ENCODE measurements at places on chromosomes 16 and 17. TPM values are rescaled to one million over a fixed set of nuclear protein-coding genes. Genes with fewer than 3 reads are reported as not detected.
A peak's percentile ranks its signal among the peaks of the same experiment; 100 is the strongest.

Gene WFDC1
- total RNA-seq: 2.6 TPM

DNA sequence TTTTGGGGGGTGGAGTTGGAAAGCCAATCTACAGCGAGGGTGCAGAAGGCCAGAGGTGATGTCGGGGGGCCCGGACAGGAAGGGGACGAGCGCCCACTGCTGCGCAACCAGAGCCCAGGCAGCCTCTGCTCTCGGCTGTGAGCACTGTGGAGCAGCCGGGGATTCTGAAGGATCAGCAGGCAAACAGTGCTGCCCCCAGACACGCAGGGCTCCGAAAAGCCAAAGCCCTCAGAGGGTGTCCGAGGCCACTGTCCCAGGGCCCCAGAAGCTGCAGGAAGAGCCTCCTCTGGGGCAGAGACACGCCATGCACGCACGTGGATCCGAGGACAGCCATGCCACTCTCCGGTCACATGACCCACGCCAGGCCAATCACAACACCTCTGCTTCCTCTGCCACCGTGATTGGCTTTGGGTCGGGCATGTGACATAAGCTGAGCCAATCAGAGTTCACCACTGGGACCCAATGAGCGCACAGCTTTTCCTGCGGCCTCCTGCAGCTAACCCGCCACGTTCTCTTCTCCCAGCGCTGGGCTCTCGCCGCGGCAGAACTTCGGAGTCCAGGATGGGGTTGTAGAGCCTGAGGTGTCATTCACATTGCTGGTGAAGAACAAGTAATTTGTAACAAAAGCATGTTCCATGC lies 40.7 kb downstream of the ACTG1 start:
- H3K4me1 ChIP-seq: peaks cover 31% of the 10 kb centered on the region
- DNase-seq: peak; percentile 99
- H3K27ac ChIP-seq: peak overlapping the region; percentile 54
- H3K27me3 ChIP-seq: peaks cover 19% of the 10 kb centered on the region
- peak overlapping the region; percentile 20 for H3K4me3 ChIP-seq

Gene GUCY2D
- under 0.01 TPM for total RNA-seq

GRCh38 chr17:78997881-78998280 lies 11.7 kb downstream of the CANT1 start:
- no peak overlapping the region for H3K27ac ChIP-seq
- no peak for DNase-seq
- H3K4me1 ChIP-seq: peaks cover 25% of the 10 kb centered on the region
- no peaks in the 10 kb centered on the region for H3K27me3 ChIP-seq

GRCh38 chr16:68658974-68659360 lies 13.9 kb downstream of the CDH3 start:
- no peak overlapping the region for H3K27ac ChIP-seq
- DNase-seq: no peak
- peaks cover 5% of the 10 kb centered on the region for H3K4me1 ChIP-seq
- no peaks in the 10 kb centered on the region for H3K36me3 ChIP-seq

- peaks cover 4% of the 10 kb centered on the region for H3K4me1 ChIP-seq
- H3K4me3 ChIP-seq: no peak overlapping the region
- no peak overlapping the region for H3K27ac ChIP-seq
- peaks cover 2% of the 10 kb centered on the region for H3K36me3 ChIP-seq
- H3K27me3 ChIP-seq: no peaks in the 10 kb centered on the region
Measured at GRCh38 chr17:57624386-57624785, 120.7 kb downstream of the CCDC182 start.

- H3K27ac ChIP-seq: peak overlapping the region; percentile 38
- H3K4me1 ChIP-seq: peaks cover 18% of the 10 kb centered on the region
- no peaks in the 10 kb centered on the region for H3K36me3 ChIP-seq
- peaks cover 2% of the 10 kb centered on the region for H3K27me3 ChIP-seq
- DNase-seq: peak; percentile 75
Measured at GRCh38 chr16:11396241-11397048, 51.2 kb downstream of the RMI2 start.

- H3K36me3 ChIP-seq: no peaks in the 10 kb centered on the region
- H3K4me3 ChIP-seq: no peak overlapping the region
- H3K27ac ChIP-seq: no peak overlapping the region
- H3K27me3 ChIP-seq: no peaks in the 10 kb centered on the region
- peak; percentile 25 for DNase-seq
Measured at GRCh38 chr17:17025621-17026020, 16.6 kb upstream of the MPRIP start.

Gene CDH1
- 1.0 TPM for total RNA-seq

DNA sequence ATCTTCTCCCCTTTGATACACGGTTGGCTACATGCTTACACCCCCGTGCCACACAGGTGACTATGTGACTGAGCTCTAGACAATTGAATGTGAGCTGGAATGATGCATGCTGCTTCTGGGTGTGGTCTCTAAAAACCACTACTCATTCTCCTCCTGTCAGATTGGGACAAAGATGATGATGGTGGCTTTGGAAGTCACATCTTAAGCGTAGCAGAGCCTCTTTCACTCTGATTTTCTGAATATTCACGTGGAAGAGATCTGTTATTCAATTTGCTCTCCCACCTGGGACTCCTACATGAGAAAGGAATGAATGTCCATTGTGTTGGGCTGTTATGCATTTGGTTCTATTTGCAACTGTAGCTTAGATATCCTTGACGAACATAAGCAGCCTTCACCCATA lies 763.6 kb upstream of the EEF2KMT start:
- DNase-seq: no peak
- no peak overlapping the region for H3K27ac ChIP-seq
- H3K27me3 ChIP-seq: peaks cover 3% of the 10 kb centered on the region
- H3K36me3 ChIP-seq: no peaks in the 10 kb centered on the region
- no peak overlapping the region for H3K4me3 ChIP-seq

Gene TBC1D3K
- not detected for total RNA-seq

Gene KRT17
- total RNA-seq: 1.6 TPM

- H3K27me3 ChIP-seq: peaks cover 25% of the 10 kb centered on the region
- no peaks in the 10 kb centered on the region for H3K36me3 ChIP-seq
- H3K4me3 ChIP-seq: no peak overlapping the region
- no peak for DNase-seq
- peaks cover 12% of the 10 kb centered on the region for H3K4me1 ChIP-seq
Measured at GRCh38 chr17:80528536-80528935, 16.1 kb upstream of the RPTOR start.

Gene SPECC1
- total RNA-seq: 11.6 TPM

GRCh38 chr17:14225254-14225980 lies 11.2 kb downstream of the CDRT15 start:
- no peak overlapping the region for H3K27ac ChIP-seq
- H3K4me3 ChIP-seq: no peak overlapping the region
- DNase-seq: no peak
- no peaks in the 10 kb centered on the region for H3K4me1 ChIP-seq

Gene TMC5
- total RNA-seq: 0.04 TPM

DNA sequence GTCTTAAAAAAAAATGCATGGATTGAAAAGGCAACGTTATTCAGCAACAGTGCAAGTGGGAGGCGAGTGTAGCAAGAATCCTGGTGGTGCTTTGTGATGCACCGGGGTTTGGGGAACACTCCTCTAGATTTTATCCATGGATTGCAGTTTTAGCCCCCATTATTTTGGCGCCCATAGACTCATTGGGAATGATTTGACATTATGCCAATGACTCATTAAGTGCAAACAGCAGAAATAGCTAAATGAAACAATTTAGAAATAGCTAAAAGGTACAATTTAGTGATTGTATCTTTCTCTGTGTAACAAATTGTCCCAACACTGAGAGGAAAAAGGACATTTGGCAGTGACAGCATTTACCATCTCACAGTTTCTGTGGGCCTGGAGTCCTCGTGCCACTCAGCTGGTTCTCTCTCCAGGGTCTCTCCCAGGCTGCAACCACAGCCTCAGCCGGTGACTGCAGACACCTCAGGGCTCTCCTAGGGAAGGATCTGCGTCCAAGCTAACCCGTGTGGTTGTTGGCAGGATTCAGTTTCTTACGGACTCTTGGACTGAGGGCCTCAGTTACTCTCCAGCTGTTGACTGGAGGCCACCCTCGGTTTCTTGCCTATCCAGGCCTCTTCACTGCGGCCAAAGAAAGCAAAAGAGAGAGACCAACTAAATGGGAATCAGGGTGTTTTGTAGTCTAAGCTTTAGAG lies 398.7 kb downstream of the SNX29 start:
- no peak overlapping the region for H3K27ac ChIP-seq
- H3K36me3 ChIP-seq: no peaks in the 10 kb centered on the region
- DNase-seq: no peak
- no peak overlapping the region for H3K4me3 ChIP-seq

DNA sequence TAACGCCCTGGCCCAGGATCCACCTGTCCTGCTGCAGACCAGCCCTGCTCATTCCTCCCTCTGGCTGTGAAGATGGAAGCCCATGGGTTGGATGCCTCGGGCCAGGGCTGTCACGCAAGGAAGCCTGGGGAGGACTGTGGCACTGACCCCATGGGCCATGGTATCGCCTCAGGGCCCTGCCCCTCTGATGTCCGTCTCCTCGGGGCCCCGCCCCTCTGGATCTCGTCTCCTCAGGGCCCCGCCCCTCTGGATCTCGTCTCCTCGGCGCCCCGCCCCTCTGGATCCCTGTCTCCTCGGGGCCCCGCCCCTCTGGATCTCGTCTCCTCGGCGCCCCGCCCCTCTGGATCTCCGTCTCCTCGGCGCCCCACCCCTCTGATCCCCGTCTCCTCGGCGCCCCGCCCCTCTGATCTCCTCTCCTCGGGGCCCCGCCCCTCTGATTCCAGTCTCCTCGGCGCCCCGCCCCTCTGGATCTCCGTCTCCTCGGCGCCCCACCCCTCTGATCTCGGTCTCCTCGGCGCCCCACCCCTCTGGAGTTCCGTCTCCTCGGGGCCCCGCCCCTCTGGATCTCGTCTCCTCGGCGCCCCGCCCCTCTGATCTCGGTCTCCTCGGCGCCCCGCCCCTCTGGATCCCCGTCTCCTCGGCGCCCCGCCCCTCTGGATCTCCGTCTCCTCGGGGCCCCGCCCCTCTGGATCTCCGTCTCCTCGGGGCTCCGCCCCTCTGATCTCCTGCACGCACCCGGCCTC lies 24.0 kb downstream of the METRNL start:
- peak overlapping the region; percentile 19 for H3K4me3 ChIP-seq
- H3K4me1 ChIP-seq: peaks cover 73% of the 10 kb centered on the region
- H3K27ac ChIP-seq: no peak overlapping the region
- no peaks in the 10 kb centered on the region for H3K36me3 ChIP-seq

Gene DPEP2
- 0.75 TPM for total RNA-seq

Gene LITAFD
- total RNA-seq: not detected

Data from muscle of leg (tissue), 16 donors.